ELR (cell line): ENCODE measurements at places on chromosomes 4 and X.

DNA sequence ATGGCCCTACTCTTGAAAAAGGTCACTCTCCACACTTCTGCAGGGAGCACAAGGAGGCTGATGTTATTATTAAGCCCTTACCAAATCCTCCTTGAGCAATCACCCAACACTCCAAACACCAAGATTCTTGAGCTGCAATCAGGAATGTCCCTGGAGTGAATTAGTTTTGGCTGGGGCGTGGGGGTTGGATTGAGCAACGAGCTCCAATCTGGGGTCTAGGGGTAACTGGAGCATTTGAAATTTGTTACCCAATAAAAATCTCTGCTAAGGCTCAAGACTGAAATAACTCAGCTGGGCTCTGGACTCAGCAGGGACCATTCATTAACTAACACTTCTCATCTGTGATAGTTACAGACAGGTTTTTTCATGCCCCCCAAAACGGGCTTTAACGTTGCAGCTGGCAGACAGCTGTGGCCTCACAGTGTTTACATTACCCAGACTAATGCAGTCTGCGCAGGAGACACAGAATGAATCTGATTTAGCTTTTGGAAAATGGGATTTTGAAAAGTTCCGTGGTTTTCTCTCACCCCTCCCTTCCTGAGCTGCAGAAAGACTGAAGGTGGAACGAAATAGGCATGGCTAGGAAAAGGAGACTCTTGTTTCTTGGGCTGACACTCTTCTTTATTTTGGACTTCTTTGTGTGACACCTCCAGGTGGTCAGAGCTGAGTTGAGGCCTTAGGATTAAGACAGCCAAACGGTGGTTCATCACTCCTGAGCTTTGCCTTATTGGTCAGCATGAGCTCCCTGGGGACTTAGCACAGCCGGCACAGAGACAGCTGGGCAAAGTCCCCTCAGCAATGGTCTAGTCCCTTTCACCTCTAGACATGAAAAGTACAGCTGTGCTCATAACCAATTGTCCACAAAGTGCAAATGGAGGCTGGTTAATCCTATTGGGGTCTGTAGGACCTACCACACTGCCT is 26.6 kb downstream of the PLAC1 start:
- DNase-seq = no peak

DNA sequence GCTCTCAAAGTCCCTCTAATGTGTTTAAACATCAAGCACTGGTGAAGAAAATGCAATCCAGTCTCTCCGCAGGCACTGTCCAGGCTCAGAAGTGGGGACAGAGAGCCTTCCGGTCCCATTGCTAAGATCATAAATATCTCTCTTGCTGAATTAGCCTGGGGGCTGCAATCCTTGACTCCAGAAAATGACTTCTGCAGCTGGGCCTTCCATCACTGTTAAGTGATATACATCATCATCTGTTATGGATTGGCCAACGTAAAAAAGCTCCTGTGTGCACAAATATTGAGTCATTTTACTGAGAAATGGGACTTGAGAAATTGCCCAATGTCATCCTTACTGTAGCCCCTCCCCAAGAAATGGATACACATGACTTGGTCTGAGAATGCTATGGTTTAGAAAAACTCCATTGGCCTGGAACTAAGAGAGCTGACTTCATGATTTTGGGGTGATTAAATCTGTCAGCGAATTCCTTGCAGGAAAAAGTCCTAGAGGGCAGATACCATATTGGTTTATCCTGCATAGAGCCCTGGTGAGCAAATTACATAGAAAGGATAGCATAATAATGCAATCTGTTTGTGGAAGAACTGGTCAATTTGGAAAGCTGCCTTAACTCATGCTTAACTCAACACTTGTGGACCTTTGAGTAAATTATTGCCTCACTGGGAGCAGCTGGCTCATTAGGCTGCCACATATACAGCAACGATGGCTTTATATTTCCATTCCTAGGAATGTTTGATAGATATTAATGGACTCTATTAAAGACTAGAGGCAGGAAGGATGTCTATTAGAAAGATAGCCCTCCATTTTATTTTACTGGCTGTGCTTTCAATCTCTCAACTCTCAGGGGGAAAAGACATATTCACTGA is 346.1 kb downstream of the GBA3 start:
- no peak for DNase-seq

DNA sequence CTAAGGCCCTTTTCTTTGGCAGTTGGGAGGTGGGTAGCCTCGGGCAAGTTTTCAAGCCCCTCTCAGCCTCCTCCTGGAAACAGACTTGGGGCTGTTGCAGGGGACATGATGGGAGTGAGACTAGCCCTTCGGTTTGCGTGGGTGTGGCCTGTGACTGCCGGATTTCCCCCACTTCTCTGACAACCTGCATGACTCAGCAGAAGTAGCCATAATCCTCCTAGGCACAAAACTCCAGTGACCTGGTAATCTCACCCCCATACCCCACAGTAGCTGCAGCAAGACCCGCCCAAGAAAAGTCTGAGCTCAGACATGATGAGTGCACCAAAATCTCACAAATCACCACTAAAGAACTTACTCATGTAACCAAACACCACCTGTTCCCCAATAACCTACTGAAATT is 433.7 kb upstream of the AMOT start:
- DNase-seq = no peak

DNA sequence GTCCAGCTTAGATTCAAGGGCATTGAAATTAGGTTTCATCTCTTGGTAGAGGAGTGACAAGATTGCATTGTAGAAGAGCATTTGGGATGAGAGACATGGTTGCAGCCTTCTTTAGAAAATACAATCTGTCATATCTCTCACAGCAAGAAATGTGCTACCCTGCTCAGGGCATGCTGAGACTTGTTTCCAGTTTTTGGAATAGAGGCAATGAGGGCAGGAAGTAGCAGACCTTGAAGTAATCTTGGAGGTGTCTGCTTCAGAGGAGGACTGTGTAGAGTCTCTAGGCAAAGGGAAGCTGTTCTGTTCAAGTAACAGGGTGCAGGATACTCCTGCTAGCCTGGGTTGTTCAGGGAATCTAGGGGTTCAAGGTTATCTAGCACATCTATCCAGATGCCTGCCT is 116.1 kb upstream of the ZNF827 start:
- DNase-seq = no peak

- no peak for DNase-seq
Observed at GRCh38 chr4:147717878-147718277, 14.0 kb upstream of the ARHGAP10 start.

DNA sequence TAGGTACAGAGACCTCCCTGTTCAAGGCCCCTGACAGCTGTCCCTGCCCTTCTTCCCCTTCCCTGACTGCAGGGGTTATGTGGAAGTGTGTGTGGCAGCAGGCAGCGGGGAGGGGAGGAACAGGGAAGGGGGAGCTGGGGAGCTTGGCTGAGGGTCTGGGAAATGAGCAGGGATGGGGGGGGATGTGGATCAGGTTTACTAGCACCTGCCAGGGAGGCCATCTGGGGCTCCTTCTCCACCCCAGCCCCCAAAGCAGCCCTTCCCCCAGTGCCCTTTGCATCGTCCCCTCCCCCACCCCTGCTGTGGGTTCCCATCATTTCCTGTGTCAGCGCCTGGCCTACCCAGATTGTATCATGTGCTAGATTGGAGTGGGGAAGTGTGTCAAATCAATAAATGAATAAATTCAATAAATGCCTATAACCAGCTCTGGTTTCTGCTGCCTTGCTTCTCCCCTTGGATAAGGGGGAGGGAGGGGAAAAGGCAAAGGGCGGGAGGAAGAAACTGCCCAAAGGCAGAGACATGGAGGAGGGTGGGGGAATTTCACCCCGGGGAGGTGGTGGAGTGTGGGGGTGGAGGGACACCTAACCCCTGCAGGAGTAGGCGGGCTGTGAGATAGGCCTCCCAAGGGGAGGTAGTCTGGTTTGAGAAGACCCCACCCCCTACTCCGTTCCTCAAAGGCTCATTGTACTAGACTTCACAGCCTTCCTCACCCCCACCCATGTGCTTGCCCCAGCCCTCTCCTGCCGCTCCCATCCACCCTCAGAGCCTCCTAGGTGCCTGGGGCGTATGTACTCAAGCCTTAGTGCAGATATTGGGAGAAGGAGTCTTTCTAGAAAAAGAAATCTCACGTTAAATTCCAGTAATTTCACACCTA is 3.2 kb downstream of the CXorf65 start:
- DNase-seq = no peak

GRCh38 chrX:140917354-140918115 is 84.9 kb upstream of the SPANXB1 start:
- no peak for DNase-seq

DNA sequence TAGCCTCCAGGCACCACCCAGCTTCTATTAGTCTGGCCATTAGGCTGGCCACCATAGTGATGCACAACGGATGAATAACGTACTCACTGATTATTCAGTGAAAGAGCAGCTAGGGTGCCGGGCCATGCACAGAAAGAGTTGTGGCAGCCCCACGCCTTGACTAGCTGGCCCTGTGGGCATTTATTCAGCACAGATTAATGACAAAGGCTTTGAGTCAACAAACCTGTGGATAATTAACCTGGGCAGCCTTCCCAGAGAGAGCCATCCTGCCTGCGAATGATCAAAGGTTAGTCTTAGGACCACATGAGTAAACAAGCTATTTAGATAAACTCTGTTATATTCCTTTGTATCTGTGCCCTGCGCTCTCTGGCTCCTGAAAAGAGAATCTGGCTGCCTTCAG is 37.2 kb downstream of the MAP9 start:
- DNase-seq = no peak

- DNase-seq = no peak
Observed at GRCh38 chr4:169372791-169373190, 102.0 kb upstream of the SH3RF1 start.

GRCh38 chr4:187302457-187303150 is 578.9 kb upstream of the FAT1 start:
- DNase-seq = no peak

DNA sequence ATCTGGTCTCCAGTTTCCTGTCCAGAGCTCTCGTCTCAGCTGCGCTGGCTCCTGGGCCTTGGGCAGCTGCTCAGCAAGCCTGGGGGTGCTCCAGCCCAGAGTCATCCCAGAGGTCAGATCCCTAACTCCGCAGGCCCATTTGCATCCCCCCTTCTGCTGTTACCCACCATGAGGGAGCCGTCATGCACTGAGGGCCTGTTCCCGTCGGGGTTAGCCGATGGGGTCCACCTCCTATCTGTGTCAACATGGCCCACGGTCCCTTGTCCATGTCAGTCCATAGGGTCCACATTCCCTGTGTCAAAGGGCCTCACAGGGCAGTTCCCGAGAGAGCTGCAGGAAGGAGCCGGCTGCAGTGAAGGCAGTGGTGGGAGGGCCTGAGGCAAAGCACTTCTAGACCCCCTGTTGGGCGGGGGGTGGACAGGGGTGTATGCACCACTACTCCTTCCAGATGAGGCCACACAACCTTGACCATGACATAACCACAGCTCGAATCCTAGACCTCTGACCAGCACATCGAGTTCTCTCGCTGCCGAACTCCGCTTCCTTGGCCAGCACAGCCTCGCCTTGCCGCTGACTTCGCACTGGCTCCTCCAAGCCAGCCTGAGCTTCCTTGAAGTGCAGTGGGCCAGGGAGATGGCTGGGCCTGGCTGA is 24.9 kb downstream of the WDR1 start:
- no peak for DNase-seq

DNA sequence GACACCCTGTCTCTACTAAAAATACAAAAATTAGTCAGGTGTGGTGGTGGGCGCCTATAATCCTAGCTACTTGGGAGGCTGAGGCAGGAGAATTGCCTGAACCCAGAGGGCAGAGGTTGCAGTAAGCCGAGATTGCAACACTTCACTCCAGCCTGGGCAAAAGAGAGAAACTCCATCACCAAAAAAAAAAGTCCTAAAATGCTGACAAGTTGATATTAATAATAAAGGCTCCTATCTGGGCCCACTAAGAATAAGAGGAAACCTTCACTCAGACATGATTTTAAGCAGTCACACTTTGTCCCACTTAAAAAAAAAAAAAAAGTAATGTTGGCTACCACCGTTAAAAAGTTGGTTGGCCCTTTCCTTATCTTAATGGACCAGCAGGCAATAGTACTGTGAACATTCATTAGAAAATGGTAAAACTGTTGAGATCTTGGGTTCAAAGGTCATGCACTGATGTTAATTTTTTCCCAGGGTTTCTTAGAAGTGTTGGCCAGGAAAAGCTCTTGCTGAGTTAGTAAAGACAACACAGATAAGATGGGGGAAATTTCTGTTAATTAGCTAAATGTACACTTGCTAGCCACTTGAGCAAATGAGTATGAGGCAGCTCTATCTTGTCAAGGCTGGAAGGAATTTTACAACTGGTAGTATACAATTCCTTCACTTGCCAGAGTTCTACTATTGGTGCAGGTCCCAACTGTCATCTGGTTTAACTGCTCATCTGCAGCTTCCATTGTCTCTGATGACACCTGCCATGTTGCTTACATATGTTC is 43.6 kb upstream of the BMP2K start:
- no peak for DNase-seq

- DNase-seq = no peak
Observed at GRCh38 chr4:54308110-54308509, 79.0 kb downstream of the PDGFRA start.

DNA sequence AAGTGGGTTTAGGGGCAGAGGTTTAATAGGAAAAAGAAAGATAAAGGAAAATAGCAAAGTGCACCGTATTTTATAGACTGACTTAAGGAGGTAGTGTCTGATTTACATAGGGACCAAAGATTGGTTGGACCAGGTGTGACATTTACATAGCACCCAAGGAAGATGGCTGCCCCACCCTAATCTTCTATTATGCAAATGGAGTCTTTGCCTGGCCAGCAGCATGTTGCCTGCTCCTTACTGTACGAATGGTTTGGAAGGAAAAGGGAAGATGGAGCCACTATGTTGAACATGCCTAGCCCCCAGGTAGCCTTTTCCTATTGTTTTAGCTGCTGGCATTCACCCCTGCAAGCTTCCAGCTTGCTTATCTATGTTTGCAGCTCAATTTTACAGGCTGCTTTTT is 146.2 kb upstream of the PDE5A start:
- DNase-seq = no peak

DNA sequence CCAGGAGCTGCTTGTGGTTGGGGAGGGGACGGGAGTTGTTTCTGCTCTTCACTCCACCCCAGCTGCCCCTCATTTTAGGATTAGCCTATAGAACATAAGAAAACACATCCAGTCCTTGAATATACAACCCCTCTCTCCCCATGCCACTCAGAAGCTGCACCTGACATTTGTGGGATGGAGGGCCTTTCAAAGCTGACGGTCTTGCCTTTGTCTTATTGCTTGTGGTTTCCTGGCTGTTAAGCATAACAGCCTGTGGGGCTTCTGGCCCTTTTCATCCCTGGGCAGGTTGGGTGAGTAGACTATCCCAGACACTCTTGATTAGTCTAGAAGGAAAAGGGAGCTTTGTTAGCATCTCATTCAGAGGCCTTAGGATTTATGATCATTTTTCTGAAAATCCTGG is 407.6 kb upstream of the BOD1L1 start:
- DNase-seq = no peak

- no peak for DNase-seq
Observed at GRCh38 chr4:15784959-15785634, 7.0 kb downstream of the CD38 start.

DNA sequence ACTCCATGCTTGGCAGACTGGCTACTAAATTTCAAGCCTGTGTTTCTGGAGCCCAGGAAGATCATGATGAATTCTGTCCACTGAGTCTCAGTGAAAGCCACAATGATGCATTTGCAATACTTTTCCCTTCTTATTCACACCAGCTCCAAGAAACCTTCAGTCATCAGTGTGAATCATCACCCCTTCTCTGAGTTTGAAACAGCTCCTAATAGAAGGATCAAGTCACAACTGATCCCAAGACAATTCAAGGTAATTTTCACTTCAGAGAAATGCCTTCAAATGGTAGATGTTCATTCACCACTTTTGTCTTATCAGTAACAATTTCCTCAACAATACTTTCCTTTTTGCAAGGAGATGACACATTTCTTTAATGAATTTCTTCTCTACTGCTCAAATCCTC is 257.4 kb downstream of the NLGN4X start:
- DNase-seq = no peak
